Astrocyte of the hippocampus (primary cell): ENCODE measurements at places on chromosomes 16 and 17.

GRCh38 chr17:5661491-5662125 is 77.3 kb upstream of the NLRP1 start:
- no peak for DNase-seq

GRCh38 chr16:75070012-75070841 is 46.4 kb downstream of the LDHD start:
- DNase-seq: no peak

DNA sequence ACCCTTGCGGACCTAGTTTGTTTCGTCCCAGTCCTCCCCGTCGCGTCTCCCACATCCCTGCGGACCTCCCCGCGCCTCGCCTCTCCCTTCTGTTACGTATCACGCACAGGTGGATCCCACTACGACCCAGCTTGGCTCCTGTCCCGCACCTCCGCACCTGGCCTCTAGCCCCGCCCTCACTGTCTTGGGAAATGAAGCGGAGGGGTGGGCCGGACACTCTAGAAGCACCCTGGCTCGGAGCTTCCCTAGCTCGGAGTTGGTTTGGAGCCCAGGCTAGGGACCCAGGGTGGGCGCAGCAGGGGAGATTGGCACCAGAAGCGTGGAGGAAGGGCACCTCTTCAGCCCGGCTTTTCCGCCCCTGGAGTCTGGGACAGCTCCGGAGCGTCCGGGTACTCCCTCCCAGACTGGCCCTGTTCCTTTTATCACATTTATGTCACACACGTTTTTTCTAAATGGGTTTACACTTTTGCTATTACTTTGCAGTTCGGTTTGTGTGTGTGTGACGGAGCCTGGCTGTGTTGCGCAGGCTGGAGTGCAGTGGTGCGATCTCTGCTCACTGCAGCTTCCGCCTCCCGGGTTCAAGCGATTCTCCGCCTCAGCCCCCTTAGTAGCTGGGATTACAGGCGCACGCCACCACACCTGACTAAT is 1.4 kb upstream of the CEMP1 start:
- peak; percentile 54 for DNase-seq

GRCh38 chr17:28416703-28417311 is 10.8 kb upstream of the SLC46A1 start:
- peak; percentile 67 for DNase-seq

DNA sequence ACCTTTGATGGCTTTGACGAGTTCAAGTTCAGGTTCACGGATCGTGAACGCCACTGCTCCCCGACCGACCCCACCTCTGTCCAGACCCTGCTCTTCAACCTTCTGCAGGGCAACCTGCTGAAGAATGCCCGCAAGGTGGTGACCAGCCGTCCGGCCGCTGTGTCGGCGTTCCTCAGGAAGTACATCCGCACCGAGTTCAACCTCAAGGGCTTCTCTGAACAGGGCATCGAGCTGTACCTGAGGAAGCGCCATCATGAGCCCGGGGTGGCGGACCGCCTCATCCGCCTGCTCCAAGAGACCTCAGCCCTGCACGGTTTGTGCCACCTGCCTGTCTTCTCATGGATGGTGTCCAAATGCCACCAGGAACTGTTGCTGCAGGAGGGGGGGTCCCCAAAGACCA is 17.6 kb downstream of the NOD2 start:
- no peak for DNase-seq

- DNase-seq: peak; percentile 72
Observed at GRCh38 chr17:69523244-69523861, 108.9 kb downstream of the MAP2K6 start.

DNA sequence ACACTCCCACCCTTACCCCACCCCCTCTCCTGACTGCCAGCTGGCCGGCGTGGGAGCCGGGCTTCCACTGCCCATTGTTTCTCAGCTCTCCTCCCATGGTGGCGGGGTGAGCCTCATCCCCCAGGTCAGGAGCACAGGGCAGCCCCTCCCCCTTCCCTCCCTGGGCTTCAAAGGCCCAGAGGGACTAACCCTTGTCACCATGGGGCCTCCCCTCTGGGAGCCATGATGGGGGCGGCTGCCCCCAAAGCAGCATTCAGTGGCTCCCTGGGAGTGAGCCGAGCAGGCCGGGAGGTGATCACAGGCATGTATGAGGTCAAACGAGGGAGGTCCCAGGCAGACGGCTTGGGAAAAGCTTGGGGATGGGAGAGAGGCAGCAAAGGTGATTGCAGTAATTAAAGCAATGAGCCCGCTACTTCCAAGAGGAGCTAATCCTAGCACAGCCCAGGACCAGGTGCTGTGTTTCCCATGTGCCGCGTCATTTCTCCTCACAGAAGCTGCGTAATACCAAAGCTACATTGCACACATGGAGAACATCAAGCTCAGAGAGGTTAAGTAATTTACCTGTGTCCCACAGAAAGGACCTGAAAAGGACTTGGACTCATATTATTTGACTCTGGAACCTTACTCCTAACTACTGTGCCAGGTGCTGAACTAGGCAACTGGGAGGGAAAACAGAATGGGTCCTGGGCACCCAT is 24.5 kb downstream of the CDK5RAP3 start:
- DNase-seq: no peak

- DNase-seq: peak; percentile 58
Observed at GRCh38 chr17:80873307-80873951, 118.2 kb upstream of the CHMP6 start.

DNA sequence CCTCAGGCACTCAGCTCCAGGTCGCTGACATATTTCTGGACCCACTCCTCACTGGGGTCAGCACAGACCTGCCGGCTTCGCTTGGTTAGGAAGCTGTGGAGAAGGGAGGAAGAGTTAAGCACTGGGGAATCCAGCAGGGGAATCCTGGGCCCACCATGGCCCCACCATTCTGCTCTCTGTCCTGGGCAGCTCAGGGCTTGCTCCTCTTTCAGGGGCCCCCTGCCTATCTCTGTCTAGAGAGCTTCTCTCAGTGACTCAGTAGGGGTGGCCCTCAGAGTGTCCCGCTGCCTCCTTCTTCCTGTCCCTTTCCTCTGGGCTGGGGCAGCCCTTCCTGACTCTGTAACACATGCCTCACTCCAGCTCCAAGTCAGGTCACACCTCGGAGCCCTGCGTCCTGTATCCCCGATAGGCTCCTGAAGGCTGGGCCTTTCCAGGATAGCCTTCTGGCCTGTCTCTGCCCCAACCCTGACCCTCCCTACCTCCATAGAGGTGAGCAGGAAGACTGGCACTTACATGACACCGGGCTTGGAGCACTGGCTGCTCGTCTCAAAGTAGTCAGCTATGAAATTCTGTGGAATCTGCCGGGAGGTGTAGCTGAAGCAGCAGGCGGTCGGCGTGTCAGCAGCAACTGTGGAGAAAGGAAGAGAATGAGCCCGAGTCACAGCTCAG is 1.1 kb downstream of the CCL3 start:
- no peak for DNase-seq

DNA sequence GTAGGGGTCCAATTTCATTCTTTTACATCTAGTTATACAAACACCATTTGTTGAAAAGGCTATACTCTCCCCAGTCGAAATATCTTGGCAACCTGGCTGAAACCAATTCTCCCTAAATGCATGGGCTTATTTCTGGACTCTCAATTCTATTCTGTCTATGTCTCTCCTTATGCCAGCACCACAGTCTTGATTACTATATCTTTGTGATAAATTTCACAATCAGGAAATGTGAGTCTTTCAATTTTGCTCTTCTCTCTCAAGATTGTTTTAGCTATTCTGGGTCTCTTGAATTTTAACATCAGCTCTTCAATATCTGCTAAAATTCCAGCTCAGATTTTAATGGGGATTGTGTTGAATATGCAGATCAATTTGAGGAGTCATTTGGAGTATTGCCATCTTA is 5.9 kb upstream of the TRIM25 start:
- DNase-seq: no peak

DNA sequence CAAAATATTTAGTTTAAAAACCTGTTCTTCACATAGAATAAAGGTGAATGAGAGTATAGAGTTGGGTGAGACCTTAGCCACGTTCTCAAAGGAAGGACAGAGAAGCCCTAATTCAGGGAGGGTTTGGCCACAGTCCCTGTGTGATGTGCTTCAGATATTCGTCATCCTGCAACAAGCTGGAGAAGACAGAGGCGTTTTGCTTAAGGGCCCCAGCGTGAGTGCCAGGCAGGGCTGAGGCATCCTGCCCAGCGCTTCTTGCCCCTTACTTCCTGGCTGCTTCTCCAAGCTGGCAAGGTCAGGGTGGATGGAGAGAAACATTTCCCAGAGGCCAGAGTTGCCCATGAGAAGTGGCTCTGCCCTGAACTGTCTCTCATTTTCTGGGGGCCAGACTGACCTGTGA is 46.9 kb downstream of the AXIN2 start:
- no peak for DNase-seq
